ENCODE measurements at places on chromosomes 1 and 21.

DNA sequence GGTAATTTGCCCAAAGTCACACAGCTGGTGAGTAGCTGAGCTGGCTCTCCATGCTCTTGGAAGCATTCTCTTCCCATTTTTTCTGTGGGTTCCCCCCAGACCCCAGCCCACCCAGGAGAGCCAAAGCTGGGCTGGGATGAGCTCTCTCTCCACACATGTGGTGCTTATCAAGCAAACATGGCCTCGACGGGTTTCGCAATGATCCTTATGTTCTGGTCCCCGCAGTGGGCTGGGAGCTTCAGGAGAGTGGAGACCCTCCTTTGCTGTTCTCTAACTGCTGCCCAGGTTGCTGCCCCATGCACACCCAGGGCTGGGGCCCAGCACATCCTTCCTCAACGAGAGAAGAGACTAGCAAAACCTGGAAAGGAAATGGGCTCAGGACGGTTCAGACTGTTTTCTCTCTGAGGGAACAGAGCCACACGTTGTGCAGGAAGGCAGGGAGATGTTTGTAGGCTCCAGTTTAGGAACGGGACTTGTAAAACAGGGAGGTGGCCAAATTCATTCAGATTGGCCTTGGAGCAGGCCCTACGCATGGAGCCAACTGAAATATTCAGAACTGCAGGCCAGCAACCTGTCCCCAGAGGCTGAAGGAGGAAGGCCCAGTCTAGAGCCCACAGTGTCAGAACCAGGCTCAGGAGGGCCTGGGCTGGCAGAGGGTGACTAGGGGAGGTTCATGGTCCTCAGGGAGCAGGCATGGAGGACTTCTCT, 27.2 kb upstream of the CSF1 start:
- no peak for DNase-seq

DNA sequence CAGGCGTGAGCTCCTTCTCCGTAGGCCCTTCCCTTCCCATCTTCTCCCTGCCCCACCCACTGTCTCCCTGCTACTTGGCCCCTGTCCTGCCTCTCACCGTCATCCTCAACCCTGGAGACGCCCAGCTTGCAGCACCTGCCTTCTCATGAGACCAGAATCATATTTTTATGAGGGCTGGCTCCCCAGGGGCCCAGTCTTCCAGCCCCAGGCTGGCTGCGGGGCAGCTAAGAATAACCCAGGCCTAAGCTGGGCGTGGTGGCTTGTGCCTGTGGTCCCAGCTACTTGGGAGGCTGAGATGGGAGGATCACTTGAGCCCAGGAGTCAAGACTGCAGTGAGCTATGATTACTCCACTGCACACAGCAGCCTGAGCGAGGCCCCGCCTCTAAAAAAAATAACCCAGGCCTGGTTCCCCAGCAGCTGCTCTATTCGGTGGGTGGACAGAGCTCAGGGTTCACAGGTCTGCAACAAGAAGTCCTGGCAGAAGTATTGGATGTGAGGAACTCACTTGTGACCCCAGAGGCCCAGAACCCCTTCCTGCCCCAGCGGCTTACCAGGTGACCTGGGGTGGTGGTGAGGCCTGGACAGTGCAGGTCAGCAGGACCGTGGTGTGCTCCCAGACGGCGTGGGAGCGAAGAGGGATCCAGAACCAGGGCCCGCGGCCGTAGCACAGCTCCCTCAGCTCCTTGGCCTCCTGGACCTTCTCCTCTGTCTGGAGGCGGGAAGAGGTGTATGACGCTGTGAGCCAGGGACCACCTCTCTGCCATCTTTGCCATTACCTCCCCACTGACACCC, 6.4 kb downstream of the MYOM3 start:
- DNase-seq, result no peak

GRCh38 chr1:155981266-155982088, 3.1 kb upstream of the ARHGEF2 start:
- DNase-seq, result no peak

DNA sequence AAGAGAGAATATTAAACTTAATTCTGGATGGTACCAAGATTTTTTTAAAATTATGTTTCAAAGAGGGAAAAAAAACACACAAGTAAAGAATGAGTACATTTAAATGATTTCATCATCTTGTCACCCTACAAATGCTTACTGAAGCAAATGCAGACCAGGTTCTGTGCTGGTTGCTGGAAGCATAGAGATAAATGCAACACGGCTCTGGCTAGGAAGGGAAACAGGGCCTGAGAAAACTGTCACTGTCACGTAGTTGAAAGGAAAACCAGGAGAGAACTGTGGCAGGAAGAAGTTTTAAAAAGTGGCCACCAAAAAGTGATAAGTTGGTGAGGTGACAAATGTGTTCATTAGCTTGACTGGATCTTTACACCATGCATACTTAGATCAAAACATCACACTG, 336.9 kb upstream of the NFIA start:
- no peak for DNase-seq

- DNase-seq, result no peak
Measured at GRCh38 chr21:39136711-39137110, 46.5 kb downstream of the PSMG1 start.

- DNase-seq, result no peak
Measured at GRCh38 chr1:91011726-91012125, 10.1 kb downstream of the ZNF644 start.

DNA sequence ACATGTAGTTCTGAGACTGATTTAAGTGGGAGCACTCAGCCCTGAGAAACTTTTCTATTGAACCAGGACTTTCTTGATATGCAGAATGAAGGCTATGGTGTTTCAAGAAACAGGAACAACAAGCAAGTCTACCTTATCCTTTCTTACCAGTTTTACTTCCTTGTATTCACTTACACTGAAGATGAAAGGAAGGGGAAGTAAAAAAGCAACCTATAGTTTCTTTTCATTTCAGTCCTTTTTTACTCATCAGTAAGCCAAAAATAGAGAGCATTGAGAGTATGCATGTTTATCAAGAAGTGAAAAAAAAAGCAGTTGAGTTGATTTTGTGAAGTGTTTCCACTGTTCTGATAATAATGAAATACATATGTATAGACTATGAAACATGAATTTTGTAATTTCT, 1010.3 kb downstream of the AMY1C start:
- peak; percentile 23 for DNase-seq

GRCh38 chr21:26495283-26495849, 77.7 kb downstream of the CYYR1 start:
- DNase-seq, result no peak

GRCh38 chr1:151309811-151310323, 17.3 kb downstream of the PI4KB start:
- no peak for DNase-seq

GRCh38 chr1:183954496-183954895, 83.0 kb downstream of the COLGALT2 start:
- DNase-seq, result no peak

- no peak for DNase-seq
Measured at GRCh38 chr1:17397910-17398695, 26.1 kb downstream of the PADI6 start.

DNA sequence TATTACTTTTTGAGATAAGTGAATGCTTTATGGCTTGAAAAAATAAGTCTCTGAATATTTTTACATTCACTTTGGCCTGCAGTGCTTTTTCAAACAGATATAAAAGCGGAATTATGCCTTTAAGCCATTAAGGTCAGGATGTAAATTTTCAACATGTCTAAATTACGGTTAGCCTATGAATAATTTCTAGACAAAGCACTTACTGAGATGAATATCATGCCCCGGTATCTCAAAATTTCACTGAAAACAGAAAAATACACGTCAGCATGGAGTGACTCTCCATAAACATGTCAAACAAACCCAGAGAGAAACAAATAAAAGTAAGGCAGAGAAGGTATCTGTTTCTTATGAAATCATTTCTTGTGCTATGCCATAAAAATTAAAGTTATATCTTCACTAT, 853.9 kb downstream of the KCNT2 start:
- no peak for DNase-seq

DNA sequence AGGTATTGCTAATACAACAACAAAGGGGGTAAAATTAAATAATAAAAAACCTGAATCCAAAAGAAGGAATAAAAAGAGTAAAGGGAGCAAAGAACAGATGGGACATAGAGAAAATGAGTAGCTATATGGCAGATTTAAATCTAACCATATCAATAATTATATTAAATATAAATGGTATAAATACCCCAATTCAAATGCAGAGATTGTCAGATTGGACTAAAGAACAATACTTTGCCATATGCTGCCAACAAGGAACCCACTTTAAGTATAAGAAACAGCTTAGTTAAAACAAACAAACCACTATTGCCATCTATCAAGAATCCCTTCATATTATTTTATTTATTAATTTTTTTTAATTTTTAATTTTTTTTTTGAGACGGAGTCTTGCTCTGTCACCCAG, 86.8 kb downstream of the MT1HL1 start:
- no peak for DNase-seq

DNA sequence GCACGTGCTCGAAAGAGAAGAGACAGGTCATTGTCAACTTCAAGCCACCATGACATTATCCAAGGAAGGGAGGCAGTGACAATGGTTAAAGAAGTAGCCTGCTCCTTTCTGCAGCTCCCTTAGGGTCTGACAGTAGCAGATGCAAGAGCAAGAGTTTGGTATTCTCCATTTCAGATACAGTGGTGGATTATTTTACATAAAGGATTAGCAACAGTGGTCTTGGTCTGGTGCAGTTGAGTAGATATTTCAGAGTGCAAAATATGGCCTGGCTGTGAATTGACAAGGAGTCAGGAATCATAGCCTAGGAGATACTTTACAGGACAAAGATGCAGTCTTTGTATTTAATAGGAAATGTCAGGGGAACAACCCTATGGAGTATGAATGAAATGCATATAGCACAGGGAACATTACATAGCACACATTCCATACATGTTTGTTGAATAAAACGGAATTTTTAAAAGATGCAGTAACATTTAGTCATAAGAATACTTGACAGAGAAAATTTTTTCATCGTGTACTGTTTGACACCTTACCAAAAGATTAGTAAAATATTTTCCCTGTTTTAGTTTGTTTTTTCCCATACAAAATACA, 41.8 kb downstream of the CHRM3 start:
- DNase-seq, result no peak

DNA sequence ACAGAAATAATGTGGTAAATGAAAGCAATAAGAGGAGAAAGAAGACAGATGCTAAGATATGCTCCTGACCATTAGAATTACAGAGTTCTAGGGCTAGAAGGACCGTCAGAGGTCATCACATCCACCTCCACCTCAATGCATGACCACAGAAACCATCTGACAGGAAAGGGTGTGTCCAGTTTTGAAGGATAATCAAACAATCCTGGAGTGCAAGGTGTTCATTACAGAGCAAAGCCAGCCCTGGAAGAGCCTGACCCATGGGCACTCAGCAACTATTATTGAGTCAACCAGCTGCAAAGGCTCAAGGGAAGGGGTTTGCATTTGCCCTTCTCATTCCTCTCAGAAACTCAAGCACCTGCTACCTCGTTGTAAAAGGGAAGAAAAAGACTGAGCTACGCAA, 46.4 kb downstream of the TOR1AIP2 start:
- no peak for DNase-seq

DNA sequence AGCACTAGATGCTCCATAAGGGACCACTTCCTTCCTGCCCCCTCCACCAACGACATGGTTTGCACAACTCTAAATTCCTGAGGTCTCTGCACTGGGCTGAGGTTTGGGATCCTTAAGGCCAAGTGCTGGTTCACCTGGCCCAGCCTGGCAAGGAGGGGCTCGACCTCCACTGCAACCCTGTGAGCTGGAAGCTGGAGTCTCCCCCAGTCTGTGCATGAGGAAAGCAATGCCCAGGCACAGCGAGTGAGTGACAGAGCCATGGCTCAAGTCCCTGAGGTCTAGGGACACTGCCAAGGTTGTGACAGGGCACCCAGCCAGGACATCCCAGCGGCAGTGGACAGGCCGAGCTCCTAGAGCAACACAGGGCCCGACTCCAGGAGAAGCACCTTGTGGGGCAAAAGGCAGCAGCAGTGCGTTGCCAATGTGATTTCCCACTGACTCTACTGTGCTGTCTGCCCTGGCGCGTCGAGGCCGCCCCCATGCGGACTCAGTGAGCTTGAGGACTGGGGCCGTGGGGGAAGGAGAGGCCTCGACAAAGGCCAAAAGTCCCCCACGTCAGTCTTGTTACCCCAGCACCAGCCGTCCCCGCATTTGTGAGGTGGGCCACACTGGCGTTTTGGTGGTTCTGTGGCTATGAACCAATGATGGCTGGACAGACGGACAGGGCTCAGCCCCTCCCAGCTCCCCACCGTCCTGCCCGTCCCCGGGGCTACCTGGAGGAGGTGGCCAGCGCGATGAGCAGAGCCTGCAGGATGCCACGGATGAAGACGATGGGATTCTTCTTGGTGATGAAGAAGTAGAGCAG, 30.0 kb downstream of the PODN start:
- peak; percentile 11 for DNase-seq

GRCh38 chr1:112637254-112638109, 17.9 kb downstream of the CAPZA1 start:
- DNase-seq, result peak; percentile 86

DNA sequence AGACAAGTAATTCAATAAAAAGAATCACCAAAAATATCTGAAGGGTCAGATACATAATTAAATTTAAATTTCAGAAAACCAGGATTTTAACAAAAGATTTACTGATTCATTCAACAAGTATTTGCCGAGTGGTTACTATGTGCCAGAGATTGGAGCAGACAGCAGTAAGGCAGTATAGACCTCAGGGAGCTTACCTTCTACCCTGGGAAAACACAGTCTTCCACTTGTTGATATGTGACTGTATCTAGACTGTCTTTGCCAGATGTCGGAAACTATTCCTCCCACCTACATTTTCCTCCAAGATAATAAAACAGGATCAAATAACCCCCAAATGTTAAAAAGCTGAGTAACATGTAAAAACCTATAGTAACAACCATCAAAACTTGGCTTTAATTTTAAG, 6.2 kb downstream of the HNRNPR start:
- no peak for DNase-seq

DNA sequence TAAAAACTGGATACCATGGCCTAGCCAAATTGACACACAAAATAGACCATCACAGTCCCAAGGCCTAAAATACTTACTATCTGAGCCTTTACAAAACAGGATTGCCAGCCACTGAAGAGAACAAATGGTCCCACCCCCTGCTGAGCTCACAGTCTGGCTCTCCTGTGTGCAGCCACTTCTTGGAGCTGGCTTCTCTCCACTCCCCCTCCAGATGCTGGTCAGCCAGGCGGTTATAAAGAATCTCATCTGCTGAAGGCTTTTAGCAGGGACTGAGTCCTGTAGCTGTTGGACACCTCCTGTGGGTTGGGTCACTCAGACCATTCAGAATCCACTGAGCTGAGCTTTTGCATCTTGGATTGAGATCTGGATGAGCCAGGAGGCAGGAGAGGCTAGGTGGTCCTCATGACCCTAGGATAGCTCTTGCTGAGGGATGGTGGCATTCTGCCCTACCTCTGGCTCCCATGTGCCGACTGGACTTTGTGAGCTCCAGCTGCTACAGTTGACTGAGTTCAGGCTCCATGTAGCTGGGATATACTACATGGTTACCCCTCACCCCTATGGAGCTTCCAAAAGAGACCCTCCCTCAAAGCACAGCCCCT, 16.1 kb downstream of the OXCT2 start:
- no peak for DNase-seq

GRCh38 chr1:192463661-192464060, 111.9 kb upstream of the RGS1 start:
- no peak for DNase-seq

DNA sequence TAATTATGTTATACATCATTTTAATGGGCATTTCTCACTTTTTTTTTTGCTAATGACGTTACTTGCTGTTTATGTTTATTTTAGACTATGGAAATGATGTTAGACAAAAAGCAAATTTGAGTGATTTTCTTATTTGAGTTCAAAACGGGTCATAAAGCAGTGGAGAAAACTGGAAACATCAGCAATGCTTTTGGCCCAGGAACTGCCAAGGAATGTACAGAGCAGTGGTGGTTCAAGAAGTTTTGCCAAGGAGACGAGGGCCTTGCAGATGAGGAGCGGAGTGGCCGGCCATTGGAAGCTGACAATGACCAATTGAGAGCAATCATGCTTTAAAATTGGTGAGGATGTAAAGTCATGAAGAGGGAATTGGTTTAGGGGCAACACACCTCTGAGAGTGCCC, 32.1 kb upstream of the KCNE2 start:
- DNase-seq, result no peak
